Stimulated activated CD4-positive, alpha-beta T cell treated with anti-CD3 and anti-CD28 coated beads, TNF-alpha, amount 100 ng/mL, for 24 hours (primary cell): ENCODE measurements at places on chromosomes 12 and 14.

GRCh38 chr14:35867280-35867629 is 41.1 kb downstream of the BRMS1L start:
- no peak for DNase-seq

DNA sequence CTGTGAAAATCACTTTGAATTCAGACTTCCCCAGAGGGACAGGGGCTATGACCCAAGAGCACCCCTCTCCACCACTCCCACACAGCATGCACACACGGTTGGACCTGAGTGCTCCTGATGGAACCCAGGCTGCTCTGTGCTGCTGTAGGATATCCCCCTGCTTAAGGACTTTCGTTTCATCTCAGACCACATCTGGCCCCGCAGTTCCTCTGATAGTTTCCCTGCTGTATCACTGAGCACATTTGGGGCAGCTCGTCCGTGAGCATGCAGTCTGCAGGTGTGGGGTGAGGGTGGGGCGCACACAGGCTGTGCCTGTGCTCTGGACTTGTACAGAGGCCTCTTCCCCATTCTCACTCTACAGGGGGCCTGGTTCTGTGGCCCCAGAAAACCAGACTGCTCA is 345.2 kb upstream of the FKBP4 start:
- no peak for DNase-seq

DNA sequence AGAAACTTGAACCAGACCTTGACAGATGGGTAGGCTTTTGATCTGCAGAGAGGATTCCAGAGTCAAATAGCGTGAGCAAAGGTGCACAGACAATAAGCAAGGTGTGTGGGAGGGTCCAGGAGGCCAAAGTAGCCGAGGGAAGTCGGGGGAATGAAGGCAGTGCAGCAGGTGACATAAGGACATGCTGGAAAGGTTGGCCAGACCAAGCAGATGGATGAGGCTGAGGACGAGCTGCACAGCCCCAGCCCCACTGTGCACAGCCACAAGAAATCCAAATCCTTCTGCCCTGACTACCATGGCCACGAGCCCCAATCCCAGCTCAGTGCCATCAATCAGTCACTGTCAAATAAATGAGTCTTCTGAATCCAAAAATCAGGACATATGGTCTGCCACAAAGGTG is 5.4 kb downstream of the TTC7B start:
- no peak for DNase-seq

- no peak for DNase-seq
Observed at GRCh38 chr12:11978726-11979384, 91.9 kb upstream of the BCL2L14 start.

GRCh38 chr12:94799136-94799535 is 148.8 kb upstream of the TMCC3 start:
- no peak for DNase-seq

GRCh38 chr14:95463171-95463901 is 53.1 kb downstream of the SYNE3 start:
- no peak for DNase-seq

DNA sequence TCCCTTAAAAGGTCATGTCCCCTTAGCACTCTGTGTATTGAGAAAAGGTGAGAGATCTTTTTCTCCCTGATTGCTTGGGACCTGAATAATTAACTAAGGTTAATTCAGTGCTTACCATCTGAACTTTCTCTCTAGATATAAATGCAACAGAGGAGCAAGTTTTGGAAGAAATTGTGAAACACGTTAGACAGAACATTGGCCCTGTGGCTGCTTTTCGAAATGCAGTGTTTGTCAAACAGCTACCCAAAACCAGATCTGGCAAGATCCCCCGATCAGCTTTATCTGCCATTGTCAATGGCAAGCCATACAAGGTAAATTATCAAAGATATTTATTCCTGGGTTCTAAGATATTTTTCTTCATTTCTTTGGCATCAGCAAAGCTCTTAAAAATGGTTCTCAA is 175.5 kb downstream of the ACSS3 start:
- no peak for DNase-seq

- DNase-seq = no peak
Observed at GRCh38 chr12:98998697-98999299, 353.7 kb downstream of the APAF1 start.

GRCh38 chr12:110366321-110367142 is 37.0 kb downstream of the ANAPC7 start:
- DNase-seq = no peak

- DNase-seq = no peak
Observed at GRCh38 chr12:125652681-125653080, 587.4 kb downstream of the AACS start.

DNA sequence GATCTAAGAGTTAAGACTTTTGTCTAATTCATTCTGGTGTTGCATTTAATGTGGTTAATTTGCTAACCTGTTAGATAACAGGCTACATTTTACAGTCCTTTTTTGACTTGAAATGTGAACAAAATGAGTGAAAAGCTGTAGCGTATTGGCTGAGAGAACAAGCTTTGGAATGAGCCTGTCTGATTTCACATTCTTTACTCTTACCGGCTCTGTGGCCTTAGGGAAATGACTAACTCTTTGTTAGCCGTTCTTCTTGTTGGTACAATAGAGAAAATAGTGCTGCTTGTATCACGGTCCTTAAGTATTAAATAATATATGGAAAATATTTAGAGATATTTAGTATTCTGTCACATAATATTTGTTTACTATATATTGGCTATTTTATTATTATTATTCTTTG is 1.9 kb downstream of the MNAT1 start:
- DNase-seq = no peak
